ENCODE measurements at places on chromosomes 1 and 21. TPM values are rescaled to one million over a fixed set of nuclear protein-coding genes. Genes with fewer than 3 reads are reported as not detected.

Gene LAMTOR5
- total RNA-seq, result 151 TPM

Gene NUP210L
- not detected for total RNA-seq

Gene UTS2
- total RNA-seq, result not detected

Gene UBL4B
- total RNA-seq, result not detected

Gene PTGFRN
- total RNA-seq, result 26.4 TPM

Gene BACH1
- total RNA-seq, result 33.4 TPM

GRCh38 chr1:204268101-204268500 is 54.3 kb upstream of the GOLT1A start:
- DNase-seq, result no peak

DNA sequence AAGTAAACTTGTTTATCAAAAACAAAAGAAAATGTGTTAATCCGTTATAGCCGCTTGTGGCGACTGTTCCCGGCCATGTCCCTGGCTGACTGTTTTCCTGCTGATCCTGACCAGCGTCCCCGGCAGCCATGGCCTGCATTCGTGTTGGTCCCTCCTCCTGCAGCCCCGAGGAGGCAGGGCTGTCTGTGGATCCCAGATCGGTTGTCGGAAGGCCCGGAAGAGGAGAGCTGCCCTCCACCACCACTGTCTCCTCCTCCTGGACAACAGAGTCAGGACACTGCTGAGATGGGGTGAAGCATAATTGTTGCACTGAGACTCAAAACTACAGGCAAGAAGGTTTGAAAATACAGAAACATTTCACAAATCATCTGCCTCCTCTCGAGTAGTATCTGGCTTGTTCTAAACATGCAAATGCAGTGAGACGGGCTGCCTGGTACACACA is 3.6 kb upstream of the MXRA8 start:
- no peak for DNase-seq

- DNase-seq, result no peak
Observed at GRCh38 chr1:245807954-245808719, 653.4 kb downstream of the KIF26B start.

DNA sequence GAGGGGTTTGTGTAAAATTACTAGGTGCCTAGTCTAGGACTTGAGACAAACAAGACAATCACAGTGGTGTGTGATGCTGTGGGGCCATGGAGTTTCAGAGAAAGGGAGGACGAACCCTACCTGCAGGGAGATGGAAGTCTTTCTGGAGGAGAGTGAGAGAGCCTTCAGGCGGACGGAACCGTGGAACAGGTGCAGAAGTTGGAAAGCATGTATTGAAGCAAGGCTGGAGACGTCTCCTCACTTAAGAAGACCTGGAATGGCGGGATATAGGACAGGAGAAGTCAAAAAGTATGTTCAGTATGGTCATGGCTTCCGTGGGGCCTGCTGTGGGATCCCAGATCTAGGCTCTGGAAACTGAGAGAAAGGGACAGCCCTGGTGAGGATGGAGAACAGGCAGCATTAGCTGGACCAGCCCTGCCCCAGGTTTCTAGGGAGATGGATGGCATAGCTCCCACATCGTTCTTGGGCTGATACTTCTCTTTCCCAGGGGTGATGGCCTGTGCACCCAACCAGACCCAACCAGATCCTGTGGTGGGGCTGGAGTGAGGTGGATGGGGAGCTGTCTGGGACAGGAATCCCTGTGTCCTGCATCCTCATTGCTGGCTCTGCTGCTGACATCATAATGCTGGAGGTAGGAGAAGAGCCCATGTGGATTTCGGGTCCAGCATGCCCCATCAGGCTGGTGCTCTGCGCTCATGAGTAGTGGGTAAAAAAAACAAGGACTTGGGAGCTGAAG is 15.0 kb upstream of the LRP8 start:
- no peak for DNase-seq

DNA sequence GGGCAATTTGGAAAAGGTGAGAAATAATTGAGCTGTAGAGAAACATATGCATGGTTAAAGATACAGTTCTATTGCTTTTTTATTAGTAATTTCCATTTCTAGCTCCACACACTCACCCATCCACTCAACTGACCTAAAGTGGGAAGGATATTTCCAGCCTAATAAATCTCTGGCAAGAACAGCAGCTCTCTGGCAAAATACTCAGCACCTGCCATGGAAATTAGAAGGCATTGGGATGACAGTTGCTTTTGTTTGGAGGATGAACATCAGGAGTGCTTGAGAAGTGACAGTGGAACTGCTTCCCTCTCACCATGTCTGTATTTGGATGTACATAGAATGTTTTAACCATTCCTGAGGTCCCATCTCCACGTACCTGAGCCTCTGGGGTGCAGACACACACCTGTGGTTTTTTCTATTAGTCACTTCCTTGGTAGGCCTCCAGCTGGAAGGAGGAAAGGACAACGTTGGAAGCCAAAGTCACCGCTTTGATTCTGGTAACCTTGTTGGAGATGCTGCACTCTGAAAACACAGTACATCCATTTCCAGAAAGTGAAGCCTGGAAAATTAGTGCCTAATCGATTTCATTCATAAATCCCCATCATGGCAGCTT is 62.3 kb upstream of the RUNX1 start:
- no peak for DNase-seq

DNA sequence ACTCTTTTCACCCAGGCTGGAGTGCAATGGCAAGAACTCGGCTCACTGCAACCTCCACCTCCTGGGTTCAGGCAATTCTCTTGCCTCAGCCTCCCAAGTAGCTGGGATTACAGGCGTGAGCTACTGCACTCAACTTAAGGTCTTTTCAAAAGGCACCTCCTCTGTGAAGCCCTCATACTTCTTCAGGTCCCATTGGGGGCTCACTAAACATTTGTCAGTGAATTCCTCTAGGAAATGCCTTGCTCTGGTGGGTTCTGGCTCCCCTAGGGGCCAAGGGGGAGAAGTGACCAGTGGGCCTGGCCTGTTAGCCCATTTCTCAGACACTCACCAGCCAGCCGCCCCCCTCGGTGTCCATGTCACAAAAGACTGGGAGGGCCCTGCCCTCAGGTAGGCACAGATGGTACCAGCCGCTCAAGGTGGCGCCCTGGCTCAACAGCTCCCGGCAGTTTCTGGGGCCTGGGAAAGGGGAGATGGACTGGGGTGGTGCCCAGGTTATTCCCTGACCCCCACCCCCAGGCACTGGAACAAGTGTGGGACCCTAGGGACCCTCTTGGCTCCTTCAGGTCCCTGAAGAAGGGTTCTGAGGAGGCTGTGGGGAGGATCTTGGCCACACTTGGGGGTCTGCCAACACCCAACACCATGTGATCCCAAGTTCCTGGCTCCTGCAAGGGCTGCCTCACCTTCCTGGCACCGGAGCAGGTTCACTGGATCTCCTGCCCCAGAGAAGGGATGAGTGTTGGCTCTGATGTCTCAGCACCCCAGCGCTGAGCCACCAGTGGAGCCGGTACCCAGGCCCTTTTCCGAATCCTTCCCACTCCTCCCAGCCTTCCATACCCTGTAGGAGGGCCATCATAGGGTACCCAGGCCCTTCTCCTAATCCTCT is 1.6 kb downstream of the FCN3 start:
- DNase-seq, result no peak

GRCh38 chr1:97834899-97835298 is 85.9 kb downstream of the DPYD start:
- no peak for DNase-seq

All from Caki2 (cell line).